Memory B cell (primary cell): ENCODE measurements at places on chromosomes 5 and 9.

DNA sequence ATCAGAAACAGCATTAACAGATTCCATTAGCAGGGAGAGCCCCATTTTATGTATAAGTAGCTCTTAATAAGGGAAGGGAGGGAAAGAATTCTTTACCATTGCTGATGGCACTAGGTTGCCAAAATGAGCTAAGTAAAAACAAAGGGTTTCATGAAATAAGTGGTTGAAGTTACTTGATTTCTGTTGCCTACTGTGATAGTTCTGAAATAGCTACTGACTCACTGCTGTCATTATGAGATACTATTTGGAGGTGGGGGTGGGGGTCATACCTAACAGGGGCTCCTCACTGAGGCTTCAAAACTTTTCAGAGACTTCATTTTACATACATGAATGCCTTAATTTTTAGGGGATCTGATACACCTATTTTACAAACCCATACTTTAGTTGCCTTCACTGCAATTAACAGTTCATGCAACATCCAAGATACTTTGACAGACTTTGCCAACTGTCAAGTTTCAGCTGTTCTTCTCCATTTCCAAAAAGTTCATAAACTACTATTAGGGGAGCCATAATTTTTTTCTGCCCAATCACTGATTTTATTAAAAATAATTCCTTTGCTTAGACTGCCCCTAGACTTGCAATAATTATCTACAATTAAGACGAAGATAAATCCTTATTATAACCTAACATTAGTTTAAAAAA is 4.6 kb downstream of the HOMER1 start:
- no peak for DNase-seq

GRCh38 chr9:132011309-132011708 is 68.4 kb downstream of the MED27 start:
- DNase-seq, result no peak

DNA sequence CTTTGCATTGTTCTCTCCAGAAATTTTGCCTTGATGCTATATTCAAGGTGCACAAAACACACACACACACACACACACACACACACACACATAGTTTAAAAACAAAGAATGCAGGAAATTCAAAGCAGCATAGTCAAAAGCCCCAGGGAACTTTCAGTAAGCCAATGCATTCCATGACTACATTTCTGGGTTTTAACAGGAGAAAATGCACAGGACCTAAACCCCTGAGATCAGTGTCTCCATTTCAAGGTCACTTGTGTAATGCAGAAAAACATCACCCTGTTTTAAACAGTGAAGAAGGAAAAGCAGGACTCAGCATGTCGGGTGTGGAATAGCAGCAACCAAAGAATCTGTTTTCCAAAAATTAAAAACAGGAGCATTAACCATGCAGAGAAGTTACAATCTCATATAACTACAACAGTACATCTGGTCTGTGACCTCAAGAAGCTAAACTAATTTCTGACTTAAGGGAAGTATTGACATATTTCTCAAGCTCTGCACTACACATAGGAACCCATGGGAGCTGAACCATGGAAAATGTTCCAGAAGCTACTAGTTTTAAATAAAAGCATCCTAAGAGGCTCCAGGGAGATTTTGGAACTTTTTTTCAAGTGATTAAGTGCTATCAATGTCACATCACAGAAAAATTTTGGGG is 296.7 kb downstream of the HINT1 start:
- DNase-seq, result no peak

- no peak for DNase-seq
These were observed 63.9 kb downstream of the PARP8 start for GRCh38 chr5:50730336-50730735.

DNA sequence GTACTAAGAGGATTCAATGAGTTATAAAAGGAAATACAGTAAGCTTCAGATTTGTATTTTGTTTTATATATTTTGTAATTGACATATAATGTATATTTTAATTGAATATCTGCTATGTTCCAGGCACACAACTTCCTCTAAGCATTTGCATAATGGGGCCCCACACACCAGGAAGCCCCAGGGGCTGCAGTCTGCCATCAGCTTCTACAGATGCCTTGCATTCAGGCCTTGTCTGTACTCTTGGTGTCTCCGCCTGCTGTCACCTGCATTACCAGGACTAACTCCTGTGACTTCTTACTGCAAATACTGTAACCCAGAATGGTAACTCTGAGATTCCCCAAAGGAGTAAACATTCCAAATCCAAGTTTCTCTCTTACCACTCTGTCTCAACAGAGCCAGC is 20.6 kb downstream of the ARL15 start:
- no peak for DNase-seq

DNA sequence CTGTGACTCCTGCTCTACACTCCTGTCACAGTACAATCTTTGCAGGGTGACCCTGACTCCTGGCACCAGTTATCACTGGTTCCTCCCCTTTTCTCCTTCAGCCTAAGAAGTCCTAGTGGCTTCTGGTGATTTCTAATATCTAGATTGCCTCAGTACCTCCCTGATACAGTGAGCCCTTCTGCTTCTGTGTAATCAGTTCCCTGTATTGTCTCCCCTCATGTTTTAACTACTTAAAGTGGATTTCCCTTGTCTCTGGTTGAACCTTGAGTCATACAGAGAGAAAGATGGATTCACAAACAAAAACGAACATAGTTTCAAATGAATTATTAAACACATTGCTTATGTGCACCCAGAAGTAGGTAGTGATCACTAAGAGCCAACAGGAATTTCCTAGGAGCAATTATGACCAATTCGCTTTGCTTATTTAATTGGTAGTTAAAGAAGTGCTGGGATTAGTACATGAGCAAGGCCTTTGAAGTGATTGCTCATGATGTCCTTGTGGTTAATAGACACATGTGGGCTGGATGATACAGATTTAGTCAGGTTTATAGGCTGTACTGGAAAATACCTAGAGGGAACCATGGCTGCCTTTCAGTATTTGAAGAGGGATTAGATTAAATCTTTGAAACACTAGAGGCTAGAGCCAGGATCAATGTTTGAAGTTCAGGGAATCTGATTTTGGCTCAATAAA is 145.8 kb upstream of the MEF2C start:
- no peak for DNase-seq

DNA sequence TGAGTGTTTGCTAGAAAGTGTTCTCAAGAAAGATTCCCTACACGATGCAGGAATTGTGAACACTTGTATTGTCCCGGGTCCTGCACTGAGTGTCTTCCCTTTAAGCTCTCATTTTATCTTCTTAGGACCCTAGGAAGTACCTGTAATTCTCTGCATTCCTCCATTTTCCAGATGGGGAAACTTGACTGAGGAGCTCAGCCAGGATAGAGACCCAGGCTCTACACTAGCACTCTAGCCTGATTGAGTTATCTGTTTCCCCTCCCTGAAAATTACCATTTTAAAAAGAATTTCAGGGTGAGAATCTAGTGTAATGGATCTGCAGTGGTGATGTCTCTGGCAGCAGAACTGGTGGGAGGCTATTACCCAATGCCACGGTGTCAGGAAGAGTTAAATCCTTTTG is 453.9 kb downstream of the KDM4C start:
- DNase-seq, result no peak

DNA sequence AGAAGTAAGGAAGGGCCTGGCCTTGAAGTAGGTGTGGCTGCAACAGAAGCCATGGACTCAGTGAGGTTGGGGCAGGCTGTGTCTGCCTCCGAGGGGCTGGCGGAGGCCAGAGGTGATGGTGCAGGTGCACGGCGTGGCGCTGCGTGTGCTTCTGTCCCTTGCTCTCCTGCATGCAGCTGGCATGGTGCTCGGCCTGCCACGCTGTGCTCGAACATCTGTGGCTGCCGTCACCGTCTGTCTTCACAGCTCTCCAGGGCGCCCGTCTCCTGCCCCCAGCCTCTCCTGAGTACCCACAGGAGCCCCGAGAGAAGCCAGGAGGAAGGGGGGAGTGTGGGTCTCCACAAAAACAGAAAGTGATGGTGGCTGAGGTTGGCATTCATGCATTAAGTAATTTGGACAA is 193.7 kb downstream of the CACNA1B start:
- no peak for DNase-seq

DNA sequence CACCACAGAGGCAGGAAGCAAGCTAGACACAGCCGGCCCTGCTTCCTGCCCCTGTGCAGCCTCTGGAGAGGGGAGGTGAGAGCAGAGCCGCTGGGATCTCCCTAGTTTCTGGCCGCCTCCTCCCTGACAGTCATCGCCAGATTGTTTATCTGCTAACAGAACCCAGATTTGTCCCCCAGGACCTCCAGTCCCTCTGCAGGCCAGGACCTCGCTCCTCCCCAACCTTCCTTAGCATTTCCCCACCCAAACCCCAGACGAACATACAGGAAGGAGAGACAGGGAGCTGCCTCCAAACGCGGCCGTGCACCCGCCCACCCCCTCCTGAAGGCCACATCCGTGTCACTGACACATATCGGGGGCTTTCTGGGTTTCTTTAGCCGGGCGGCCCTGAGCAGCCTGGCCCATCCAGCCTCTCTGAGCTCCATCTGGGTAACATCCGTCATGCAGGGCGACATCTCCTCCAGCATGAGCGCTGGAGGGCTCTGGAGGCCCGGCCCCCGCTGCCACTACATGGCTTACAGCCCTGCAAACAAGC is 47.5 kb downstream of the DBH start:
- no peak for DNase-seq

GRCh38 chr9:27468462-27469110 is 55.5 kb upstream of the IFNK start:
- DNase-seq, result no peak

GRCh38 chr9:14888875-14889274 is 21.4 kb downstream of the FREM1 start:
- no peak for DNase-seq

GRCh38 chr5:14322437-14323187 is 179.5 kb downstream of the TRIO start:
- DNase-seq, result no peak

GRCh38 chr5:145658435-145658834 is 176.7 kb downstream of the PRELID2 start:
- no peak for DNase-seq

DNA sequence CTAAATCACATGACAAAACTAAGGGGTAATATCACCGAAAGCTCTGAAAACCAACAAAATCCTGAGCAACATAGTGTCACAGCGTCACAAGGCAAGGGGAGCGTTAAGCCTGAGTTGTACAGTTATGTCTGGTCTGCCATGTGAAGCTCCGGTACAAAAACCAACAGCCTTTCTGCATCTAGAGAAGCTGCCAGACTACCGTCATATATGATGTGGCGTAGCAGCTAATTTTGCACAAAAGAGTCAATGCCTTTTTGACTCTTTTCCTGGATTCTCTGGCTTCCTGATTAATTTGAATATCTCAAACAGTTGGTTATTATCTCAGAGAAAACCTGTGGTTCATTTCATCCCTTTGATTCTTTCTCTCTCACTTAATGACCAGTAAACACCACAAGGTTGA is 16.0 kb upstream of the ATP10B start:
- DNase-seq, result no peak

DNA sequence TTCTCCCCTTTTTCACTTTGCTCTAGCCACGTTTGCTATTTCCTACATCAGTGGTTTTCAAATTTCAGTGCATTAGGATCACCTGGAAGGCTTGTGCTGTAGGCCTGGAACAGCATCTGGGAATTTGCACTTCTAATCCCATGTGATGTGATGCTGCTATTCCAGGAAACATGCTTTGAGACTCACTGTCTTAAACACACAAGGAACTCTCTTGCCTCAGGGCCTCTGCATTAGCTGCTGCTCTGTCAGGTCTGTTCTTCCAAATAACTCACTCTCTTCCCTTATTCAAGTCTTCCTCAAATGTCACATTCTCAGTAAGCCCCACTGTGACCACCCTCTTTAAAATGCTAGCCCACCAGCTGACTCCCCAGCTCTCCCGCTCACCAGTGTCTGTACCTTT is 204.0 kb downstream of the DNAH5 start:
- DNase-seq, result no peak

- no peak for DNase-seq
These were observed 85.9 kb upstream of the FAM120A start for GRCh38 chr9:93365427-93366118.

- no peak for DNase-seq
These were observed 14.0 kb upstream of the PLPPR1 start for GRCh38 chr9:101014566-101014965.

- DNase-seq, result no peak
These were observed 5.3 kb downstream of the FBXW2 start for GRCh38 chr9:120787933-120788332.

DNA sequence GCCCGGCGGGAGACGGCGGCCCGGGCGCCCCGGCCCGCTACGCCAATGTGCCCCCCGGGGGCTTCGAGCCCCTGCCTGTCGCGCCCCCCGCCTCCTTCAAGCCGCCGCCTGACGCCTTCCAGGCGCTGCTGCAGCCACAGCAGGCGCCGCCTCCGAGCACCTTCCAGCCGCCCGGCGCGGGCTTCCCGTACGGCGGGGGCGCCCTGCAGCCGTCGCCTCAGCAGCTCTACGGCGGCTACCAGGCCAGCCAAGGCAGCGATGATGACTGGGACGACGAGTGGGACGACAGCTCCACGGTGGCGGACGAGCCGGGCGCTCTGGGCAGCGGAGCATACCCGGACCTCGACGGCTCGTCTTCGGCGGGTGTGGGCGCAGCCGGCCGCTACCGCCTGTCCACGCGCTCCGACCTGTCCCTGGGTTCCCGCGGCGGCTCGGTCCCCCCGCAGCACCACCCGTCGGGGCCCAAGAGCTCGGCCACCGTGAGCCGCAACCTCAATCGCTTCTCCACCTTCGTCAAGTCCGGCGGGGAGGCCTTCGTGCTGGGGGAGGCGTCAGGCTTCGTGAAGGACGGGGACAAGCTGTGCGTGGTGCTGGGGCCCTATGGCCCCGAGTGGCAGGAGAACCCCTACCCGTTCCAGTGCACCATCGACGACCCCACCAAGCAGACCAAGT is 723 bp downstream of the SNX18 start:
- DNase-seq, result peak; percentile 49

GRCh38 chr5:78277715-78278114 is 16.8 kb downstream of the AP3B1 start:
- no peak for DNase-seq

DNA sequence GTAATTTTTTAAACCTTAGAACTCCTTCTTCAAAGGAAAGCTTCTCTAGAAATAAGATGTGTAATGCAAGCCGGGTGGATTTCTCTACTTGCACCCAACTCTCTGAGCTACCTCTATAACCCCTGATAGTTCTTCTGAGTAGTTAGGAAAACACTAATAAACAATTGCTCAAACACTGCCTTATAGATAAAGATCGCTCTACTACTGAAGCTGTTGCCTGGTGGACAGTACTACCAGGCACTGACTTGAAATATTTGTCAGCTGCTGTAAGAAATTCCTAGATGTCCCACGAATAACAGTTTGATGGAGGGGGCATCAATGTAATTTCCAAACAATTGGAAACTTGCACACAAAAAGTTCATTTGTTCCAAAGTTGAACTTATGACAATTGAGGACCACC is 42.0 kb downstream of the NR3C1 start:
- no peak for DNase-seq

- DNase-seq, result no peak
These were observed 65.8 kb upstream of the RANBP3L start for GRCh38 chr5:36367524-36367923.

DNA sequence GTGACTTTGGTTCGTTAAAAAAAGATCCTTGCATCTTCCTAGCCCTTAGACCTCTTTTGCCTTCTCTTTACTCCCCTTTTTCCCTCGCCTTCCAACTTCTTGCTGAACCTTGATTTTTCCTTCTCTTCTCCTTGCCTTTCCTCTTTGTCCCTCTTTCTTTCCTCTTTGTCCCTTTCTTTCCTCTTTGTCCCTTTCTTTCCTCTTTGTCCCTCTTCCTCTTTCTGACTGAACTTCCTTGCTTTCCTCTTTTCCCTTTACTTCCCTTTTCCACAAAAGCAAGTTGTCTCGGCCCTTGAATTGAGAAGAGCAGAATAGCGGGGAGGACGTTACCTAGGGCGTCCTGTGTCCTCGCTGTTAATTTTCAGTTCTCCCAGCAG is 1.4 kb upstream of the MLLT3 start:
- DNase-seq, result no peak

GRCh38 chr5:73359395-73359794 is 89.2 kb downstream of the FOXD1 start:
- no peak for DNase-seq
